ENCODE measurements at places on chromosomes 12 and 14.

- no peak for DNase-seq
These were observed 355.5 kb downstream of the SNAPC1 start for GRCh38 chr14:62117751-62118105.

DNA sequence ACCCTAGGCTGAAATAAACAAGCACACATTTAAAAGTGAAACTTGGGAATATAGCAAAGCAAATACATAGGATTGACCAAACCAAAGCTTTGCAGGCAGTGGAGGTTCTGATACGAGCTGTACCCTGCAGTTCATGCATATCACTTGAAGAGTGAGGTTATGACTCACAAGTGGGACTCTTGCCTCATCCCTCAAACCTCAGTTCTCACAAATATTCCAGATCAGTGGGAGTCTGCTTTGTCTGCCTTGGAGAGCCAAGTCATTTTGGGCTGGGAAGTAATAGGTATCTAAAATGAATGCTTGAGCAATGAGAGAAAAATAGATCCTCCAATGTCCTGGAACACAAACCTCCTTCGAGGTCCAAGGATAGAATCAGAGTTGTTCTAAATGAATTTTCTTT, 116.4 kb downstream of the LRIG3 start:
- DNase-seq: no peak

DNA sequence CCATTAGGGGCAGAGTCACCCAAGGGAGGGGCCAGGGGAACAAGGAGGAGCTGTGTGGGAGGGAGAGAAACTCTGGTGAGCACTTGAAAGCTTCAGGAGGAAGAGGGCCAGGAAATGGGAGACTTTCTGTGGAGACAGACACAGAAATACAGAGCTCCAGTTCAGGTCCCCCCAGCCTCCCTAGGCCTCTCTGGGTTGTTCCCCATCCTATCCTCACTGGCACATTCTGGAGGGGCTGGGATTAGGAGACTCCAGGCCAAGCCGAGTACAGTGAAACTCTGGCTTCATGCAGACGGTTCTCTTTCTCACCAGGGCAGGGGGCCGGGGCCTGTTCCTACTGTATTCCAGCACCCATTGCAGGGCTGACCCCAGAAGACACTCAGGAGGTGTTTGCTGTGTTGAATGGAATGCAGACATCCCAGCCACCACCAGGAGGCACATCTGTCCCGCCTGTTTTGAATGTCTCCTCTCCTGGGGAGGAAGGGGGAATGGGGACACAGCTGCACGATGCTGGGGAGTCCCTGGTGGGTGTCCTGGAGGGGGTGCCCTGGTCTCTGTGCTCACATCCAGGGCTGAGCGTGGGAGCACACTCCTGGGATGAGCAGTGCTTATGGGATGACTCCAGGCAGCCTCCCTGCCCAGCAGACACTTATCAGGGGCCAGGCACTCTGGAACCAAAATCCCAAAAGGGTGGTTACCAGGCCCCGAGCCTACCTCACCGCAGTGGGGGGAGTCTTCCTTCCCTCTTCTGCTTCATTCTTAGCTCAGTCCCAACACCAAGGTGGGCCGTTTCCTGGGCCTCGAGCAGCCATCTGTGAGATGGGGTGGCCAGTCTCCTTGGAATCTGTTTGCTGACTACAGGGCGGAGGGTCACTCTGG, 5.5 kb upstream of the KRT84 start:
- no peak for DNase-seq

DNA sequence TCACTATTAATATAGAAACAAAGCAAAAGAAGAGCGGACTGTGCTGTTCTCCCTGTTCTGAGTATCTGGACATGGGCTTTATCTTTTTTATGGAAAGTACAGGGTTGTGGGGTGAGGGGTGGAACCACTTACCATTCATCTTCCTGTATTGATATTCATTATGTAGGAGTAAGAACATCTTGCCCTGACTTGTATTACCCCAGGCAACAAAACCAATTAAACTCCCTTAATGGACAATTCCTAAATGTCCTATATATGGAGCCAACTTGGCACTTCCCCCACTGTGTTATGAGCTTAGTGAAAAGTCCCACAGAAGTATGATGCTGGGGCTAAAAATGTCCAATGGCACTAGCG, 139.9 kb upstream of the KRR1 start:
- no peak for DNase-seq

GRCh38 chr14:72478471-72478893, 415.4 kb downstream of the DPF3 start:
- no peak for DNase-seq

DNA sequence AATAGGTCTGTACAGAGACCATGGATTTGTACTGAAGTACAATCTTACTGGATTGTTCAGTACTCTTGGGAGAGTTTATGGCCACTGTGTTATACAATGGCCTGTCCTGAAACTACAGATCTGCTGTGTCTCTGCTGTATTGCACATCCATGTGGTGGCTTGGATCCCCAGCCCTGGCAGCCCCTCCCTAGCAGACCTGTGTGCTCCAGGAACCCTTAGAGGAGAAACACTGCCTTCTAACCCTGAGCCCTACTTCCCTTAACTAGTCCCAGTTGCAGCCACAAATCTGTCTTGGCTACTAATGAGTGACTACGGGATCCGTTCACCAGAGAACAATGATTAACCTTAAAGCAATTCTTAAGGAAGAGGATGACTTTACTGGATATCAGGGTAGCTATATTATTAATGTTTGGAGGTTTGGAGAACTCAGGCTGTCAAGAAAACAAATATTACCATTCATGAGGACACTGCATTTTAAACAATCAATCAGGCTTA, 27.7 kb downstream of the RNF34 start:
- no peak for DNase-seq

DNA sequence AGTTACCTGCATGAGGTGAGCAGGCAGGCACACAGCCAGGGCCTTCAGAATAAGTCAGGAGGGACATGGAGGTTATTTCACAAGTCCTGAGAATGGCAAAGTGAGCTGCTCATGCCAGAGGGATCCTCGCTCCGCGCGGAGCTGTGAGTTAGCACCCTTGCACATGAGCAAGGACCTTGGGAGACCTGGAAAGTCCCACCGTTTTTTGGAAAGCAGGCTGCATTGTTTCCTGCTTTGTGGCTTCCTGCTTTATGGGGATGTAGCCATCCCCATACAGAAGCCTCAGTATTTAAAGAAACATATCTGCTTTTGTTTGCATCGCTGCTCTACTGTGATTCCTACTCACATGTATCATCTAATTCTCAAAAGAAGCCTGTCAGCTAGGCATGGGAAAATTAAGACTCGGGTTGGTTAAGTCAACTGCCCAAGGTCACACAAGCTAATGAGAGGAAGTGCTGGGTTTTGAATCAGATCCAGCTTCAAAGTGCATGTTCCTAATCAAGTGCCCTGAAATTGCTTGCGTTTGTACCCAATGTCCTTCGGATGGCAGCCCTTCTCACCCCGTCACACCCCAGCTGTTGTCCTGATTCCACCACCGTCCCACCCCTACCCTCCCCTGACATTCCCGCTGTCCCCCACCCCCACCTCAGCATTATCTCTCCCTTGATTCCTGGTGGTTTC, 106.2 kb downstream of the CRACR2A start:
- no peak for DNase-seq

DNA sequence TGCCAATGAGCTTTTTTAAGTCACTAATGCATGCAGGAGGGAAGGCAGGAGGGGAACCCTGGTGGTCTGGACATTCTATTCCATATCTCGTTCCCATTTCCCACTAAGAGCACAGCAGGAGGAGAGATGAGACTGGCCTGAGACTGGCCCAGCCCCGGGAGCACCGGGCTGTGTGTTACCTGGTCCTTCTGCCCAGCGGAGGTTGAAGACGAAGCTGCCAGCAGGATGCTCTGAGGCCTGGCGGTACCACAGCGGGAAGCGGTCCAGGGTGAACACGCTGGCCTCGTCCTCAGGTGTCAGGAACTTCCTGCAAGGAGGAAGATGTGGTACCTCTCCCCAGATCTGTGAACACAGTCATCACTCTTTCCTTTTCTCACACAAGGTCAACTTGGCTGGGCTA, 23.9 kb downstream of the LRTM2 start:
- DNase-seq: no peak

DNA sequence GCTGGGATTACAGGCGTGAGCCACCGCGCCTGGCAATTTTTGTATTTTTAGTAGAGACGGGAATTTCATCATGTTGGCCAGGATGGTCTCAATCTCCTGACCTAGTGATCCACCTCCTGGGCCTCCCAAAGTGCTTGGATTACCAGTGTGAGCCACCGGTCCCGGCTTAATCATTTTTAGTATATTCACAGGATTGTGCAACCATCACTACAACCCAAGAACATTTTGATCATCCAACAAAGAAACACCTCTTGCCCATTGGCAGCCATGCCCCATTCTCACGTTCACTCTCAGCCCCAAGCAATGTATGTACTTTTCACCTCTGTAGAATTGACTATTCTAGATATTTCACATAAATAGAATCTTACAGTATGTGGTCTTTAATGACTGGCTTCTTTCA, 19.9 kb downstream of the SP1 start:
- DNase-seq: no peak

GRCh38 chr12:75933101-75933500, 98.5 kb downstream of the PHLDA1 start:
- no peak for DNase-seq

GRCh38 chr14:21299562-21300130, 19.8 kb downstream of the RPGRIP1 start:
- DNase-seq: no peak

DNA sequence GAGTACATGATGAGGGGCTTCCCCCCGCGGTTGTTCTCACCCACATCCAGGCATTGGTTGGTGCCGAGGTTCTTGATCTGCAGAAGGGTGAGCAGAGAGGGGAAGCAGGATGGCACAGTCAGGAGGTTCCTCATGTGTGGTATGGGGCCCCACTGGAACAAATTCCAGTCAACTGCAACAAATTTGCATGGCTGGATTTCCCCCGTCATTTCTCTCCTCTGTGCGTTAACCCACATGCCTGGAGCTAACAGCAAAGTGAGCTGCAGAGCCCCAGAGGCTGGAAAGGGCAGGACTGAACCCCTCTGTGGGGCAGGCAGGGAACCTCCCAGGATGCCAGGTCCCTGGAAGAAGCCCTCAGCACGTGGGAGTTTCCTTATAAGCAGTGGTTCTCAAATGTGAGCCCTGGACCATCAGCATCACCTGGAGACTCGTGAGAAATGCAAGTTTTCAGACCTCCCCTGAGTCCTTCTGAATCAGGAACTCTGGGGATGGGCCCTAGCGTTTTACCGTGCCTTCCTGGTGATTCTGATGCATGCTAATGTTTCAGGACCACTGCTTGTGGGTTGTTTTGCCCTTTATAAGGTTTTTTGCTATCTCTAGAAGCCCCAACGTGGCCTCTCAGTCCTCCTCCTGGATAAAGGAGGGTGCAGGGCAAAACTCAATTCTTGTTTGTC, 11.0 kb upstream of the CELA1 start:
- no peak for DNase-seq

DNA sequence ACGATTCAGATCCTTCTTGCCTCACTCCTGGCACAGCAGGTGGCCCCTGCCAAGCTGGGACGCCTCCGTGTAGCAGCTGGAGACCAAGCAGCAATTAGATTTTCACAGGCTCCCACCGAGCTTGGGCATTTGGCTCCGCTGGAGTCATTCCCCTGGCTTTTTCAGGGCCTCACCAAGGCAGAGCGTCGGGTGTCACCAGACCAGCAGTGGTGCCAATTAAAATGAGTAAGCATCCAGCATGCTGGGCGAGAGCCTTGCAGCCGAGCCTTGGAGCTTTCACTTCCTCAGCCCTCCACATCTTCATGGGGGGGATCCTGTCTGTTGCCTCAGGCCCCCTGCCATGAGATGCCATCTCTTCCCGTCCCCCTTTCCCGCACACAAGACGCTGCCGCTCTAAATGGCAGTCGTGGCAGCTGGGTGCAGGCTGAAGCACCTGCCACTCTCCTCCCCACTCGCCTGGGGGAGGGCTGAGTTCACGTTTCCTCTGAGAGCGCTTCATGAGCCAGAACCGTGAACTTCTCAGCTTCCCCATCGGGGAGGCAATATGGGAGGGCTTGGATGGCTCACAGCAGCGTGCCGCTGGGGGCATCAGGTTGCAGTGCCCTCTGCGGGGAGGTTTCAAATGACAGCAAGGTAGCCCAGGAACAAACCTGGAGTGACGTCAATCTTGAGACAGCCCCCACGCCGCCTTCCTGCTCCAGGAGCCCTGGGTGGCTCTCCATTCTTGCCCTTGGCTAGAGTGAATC, 11.7 kb downstream of the TPCN1 start:
- peak; percentile 68 for DNase-seq

GRCh38 chr12:94670075-94670474, 19.7 kb upstream of the TMCC3 start:
- no peak for DNase-seq

DNA sequence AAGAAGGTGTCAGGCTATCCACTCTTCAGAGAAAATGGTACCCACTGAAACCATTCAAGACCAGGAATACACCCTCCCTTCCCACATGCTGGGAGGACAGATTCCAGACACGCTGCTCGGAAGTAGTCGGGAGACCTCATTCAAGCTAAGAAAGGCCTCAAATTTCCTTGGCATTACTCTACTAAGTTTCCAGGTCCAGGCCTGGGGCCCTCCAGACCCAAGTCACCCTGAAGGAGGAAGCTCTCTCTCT, 27.1 kb upstream of the RPLP0 start:
- DNase-seq: no peak

- no peak for DNase-seq
These were observed 3.1 kb upstream of the SSH1 start for GRCh38 chr12:108860443-108860842.

- peak; percentile 33 for DNase-seq
These were observed 4.5 kb downstream of the HCAR1 start for GRCh38 chr12:122726080-122726558.

GRCh38 chr14:97178781-97179180, 381.6 kb downstream of the VRK1 start:
- DNase-seq: no peak

DNA sequence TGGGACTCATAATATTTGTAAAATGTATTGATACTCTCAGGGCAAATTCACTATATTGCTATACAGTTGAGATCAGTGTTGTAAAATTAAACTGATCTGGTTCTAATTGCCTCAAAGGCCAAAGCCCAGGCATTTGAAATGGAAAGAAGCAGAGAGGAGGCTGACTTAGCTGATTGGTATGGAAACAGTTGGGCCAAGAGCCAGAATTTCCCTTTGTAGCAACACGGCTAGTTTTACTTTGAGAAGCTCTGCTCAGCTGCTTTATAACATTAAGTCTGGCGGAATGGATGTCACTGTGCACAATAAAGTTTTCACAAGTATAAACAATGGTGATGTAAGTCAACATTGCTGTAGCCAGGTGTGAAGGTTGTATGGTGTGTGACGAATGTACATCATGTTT, 186.4 kb downstream of the MSRB3 start:
- no peak for DNase-seq

- DNase-seq: no peak
These were observed 2.6 kb upstream of the EVL start for GRCh38 chr14:100062590-100062989.

- DNase-seq: no peak
These were observed 233.0 kb upstream of the PLEKHG7 start for GRCh38 chr12:92469837-92470236.

DNA sequence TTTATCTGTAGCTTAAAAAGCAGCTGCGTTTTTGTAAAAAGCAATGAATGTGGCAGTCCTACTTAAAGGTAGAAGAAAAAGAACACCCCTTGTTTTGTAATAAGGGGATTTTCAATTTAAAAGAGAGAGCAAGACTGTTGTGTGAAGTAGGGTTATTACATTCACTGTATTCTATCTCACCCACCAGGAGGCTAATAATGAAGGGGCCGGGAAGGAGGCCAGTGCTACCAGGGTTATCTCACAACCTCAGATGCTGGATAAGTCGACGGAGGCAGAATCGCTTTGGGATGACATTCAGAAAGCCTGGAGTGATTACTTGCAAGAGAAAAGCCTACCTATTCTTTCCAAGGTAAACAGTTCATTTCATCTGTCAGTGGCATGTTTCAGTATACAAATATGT, 97.7 kb downstream of the RMST start:
- DNase-seq: no peak
